NCI-H1930 (cell line): ENCODE measurements at places on chromosomes 12 and 14.

GRCh38 chr12:111353026-111353425 lies 15.9 kb downstream of the PHETA1 start:
- DNase-seq = no peak

GRCh38 chr14:96260341-96260821 lies 4.4 kb downstream of the BDKRB1 start:
- DNase-seq = no peak

DNA sequence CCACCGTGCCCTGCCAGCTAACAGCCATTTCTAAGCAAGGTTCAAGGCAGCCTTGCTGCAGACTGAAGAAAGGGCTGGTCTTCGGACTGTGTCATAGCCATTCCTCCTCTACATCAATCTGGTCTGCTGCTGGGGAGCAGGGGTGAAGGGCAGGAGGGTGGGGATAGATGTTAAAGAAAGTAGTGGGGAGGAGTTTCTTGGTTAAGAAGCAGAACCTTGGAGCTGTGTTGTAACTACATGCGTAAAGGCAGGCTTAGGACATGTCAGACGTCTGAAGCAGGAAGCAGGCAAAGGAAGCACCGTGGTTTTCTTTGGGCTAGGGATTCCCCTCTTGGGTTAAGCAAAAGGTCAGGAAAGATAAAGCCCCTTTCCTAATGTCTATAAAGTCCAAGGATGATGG lies 18.1 kb upstream of the NEK9 start:
- no peak for DNase-seq

DNA sequence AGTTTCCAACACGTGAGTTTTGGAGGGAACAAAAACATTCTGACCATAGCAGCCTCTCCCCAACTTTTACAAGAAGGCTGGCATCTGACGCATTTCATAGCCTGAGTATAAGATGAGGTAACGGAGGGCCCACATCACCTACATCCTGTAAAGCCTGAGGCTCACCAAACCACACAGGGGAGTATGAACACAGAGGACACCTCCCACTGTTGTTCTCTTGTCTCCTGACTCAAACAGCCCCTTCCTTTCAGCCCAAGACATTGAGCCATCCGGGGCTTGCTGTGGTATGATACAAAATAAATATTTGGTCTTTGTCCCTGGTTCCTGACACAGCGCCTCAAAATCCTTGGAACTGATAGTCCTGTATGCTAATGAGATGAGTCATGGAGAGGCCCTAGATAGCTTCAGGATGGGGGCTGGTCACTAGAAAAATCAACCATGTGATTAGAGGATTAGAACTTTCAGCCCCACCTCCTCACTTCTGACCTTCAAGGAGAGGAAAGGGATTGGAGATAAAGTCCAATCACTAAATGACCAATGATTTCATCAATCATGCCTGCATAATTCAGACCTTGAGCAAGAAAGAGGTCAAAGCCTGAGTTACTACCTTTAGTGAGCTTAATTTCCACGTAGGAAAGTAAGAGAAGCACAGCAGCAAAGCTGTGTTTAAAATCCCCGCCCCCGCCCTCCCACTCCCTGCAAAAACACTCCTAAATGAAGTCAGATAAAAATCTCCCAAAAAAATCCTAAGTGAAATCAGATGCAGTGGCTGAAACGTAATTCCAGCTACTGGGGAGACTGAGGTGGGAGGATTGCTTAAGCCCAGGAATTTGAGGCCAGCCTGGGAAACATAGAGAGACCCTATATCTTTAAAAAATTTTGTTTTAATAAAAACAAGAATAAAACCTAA lies 236.4 kb downstream of the PCNX1 start:
- DNase-seq = no peak

DNA sequence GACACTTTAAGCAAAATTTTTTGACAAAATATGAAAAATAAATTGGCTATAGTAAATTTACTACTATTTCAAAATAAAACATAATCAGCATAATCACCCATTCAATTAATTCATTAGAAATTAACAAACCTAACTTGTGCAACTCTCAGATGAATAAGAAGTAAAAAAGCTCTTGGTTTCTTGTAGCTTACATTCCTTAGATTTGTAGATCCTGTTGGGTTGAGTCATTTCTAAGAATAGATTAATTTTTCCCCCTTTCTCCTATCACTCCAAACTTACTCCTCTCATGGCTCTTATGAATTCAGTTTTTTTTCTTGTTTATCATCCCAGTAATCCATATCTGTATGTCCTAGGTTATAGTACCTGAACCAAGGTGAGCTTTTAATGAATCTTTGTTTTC lies 230.9 kb upstream of the LRIG3 start:
- no peak for DNase-seq

GRCh38 chr12:49060237-49061156 lies at the start of gene KMT2D:
KMT2D (minus strand) TSS chr12:49060794; CDS start chr12:49055324, 5,470 bp downstream.
- peak; percentile 90 for DNase-seq

- DNase-seq = no peak
Observed at GRCh38 chr12:52052468-52053186, 1.4 kb downstream of the NR4A1 start.

GRCh38 chr12:47070310-47070709 lies 9.1 kb upstream of the PCED1B start:
- DNase-seq = no peak

DNA sequence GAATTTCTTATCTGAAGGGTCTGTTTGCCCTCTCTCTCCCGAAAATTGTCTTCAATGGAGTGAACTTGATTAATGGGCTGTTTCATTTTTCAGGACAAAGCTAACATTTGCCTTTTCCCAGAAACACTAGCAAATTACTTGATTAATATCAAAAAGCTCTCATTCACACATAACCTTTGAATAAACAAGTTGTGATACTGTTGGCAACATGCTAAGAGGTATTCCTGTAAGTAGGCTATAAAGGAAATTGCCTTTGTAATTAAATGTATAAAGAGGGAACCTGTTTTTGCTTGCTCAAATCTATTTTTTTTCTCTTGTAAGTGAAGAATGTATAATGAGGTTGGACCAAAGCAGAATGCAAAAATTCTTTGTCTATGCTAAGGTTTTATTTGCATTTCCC lies 457.2 kb downstream of the TMTC2 start:
- DNase-seq = no peak

DNA sequence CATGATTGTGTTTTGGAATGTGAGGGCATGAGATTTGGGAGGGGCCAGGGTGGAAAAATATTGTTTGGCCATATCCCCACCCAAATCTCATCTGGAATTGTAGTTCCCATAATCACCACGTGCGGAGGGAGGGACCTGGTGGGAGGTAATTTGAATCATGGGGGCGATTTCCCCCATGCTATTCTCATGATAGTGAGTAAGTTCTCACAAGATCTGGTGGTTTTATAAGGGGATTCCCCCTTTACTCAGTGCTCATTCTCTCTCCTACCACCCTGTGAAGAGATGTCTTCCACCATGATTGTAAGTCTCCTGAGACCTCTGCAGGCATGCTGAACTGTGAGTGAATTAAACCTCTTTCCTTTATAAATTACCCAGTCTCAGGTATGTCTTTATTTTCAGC lies 15.7 kb downstream of the OR10P1 start:
- no peak for DNase-seq

- no peak for DNase-seq
Observed at GRCh38 chr14:44609876-44610510, 102.9 kb upstream of the FSCB start.

GRCh38 chr14:76848879-76849278 lies 22.7 kb downstream of the LRRC74A start:
- DNase-seq = no peak

- no peak for DNase-seq
Observed at GRCh38 chr14:59474172-59474571, 9.0 kb upstream of the GPR135 start.

DNA sequence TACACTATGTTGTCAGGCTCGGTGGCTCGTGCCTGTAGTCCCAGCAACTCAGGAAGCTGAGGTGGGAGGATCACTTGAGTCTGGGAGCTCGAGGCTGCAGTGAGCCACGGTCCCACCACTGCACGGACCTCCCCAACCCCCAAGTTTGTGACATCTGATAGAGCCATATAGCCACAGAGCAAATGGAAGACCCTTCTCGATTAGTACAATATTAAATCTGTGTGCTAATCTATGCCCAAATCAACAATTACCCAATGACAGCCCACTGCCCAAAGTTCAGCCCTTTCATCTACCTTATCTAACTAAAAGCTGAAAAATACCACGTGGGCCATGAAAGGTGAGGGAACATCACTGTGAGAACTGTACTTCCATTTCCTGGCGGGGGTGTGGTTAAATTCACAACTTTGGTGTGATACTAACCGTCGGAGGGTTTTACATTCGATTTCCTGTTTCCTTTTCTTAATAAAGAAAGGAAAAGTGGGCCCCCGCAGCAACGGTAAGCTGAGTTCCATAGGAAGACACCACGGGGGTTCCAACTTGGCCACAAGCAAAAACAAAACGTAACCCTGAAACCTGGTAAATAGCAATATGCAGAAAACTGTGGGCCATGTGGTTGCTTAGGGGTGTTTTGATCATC lies 31.2 kb upstream of the FOS start:
- DNase-seq = no peak

DNA sequence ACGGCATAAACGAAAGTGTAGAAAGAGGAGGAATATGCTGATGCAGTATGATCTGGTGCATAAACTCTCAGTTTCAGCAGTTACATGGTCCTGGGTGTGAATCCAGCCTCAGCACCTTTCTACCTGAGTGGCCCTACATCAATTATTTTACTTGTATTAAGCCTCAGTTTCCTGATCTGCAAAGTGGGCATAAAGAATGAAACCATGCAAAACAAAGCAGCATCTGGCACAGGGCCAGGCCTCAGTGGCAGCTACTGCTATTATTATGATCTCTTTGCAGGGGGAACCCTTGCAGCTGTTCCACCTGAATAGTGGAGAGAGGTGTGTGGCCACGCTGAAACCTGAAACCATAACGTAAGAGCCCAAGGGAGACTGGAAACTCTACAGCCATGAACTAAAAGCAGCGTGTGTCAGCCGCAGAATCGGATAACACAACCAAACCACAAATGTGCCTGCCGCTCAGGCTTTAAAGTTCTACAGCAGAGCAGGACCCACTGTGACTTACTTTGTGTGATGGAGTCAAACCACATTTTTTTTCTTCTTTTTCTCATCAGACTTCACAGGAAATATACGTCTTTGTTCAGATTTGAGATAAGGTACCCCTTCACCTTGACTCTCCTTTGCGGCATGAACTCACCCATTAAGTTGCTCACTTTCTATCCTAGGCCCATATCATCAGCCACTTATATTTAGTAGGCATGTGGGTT lies 29.2 kb upstream of the FOS start:
- DNase-seq = peak; percentile 14

DNA sequence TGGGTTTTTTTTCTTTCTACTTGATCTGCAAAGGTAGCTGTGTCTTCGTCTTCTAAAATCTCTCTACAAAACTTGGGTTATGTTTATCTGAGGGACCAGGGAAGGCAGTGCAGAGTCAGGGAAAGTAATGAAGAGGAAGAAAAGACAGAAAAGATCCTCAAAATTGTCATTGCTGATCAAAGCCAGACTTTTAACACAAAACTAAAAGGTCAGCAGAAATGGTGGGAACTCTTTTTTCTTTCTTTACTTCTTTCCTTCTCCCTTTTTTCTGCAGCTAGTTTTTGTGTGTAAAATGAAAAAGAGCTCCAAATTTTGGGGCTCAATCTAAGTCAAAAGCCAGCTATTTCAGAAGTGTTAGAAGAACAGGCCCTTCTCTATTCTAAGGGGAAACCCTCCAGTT lies 11.9 kb downstream of the DPF3 start:
- no peak for DNase-seq

- DNase-seq = no peak
Observed at GRCh38 chr12:39685854-39686657, 66.5 kb upstream of the ABCD2 start.

DNA sequence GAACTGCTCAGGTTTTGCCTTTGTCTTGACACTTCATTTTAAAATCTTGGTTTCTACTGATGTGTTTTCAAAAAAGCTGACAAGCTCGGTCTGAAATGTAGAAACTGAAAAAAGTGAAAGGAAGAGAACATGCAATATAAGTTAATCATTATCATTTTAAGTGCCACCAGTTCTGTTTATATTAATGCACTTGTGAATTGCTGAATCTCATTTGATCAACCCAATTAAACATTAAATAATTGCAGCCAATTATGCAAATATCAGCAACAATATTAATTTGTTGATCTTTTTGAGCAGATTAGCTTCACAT lies 133.8 kb downstream of the BCAT1 start:
- DNase-seq = no peak

DNA sequence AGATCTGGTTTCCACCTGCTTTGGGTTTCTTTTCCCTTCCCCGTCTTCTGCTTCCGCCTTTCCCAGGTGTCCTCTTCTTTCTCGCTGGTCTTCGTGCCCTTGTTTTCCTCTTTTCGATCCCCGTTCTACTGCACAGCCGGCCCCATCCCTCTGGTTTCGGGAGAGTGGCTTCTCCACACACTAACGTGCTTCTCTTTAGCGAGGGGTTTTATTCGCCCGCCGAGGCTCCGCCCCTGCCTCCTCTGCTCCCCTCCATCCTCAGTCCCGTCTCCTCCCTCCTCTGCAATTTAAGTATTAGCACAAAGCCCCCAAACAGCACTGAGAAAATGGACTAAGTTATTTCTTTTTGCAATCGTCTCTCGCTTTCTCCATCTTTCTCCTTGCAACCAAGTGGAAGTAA lies at the start of gene SLC7A8:
Gene SLC7A8 (minus strand): TSS at position 182 of the 400 bp plus-strand sequence. CDS start 746 bp downstream, outside the sequence.
- DNase-seq = no peak

- DNase-seq = no peak
Observed at GRCh38 chr12:28017126-28017872, 44.8 kb upstream of the PTHLH start.

- peak; percentile 28 for DNase-seq
Observed at GRCh38 chr12:130761537-130762318, 45.6 kb upstream of the RIMBP2 start.

- DNase-seq = no peak
Observed at GRCh38 chr12:31321186-31321896, 4.6 kb downstream of the SINHCAF start.

- DNase-seq = no peak
Observed at GRCh38 chr12:25051656-25052195, 102.8 kb upstream of the BCAT1 start.

GRCh38 chr14:55361190-55361589 lies 50.4 kb downstream of the ATG14 start:
- DNase-seq = no peak

DNA sequence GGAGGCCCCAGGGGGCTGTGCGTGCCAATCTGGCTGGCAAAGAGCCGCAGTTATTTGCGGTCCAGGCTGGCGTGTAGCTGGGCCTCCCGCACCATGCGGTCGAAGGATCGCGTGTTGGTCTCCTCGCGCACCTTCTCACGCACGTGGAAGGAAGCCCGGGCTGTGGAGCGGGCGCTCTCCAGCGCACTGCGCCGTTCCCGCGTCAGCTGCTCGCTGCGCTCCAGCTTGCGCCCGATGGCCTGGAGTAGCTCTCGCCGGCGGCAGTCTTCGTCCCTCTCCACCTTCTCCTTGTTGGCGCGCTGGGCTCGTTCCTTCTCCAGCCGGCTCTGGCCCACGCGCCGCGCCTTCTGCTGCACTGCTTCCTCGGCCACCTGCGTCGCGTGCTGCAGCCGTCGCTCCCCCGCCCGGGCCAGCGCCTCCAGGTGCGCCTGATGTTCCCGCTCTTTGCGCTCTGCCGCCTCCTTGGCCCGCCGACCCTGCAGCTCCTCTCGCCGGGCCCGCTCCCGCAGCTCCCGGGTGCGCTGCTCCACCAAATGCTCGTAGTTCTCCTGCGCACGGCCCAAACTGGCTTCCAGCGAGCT lies 3.1 kb downstream of the CCDC177 start:
- no peak for DNase-seq
